ACHN (cell line): ENCODE measurements at places on chromosomes 13 and 19.

DNA sequence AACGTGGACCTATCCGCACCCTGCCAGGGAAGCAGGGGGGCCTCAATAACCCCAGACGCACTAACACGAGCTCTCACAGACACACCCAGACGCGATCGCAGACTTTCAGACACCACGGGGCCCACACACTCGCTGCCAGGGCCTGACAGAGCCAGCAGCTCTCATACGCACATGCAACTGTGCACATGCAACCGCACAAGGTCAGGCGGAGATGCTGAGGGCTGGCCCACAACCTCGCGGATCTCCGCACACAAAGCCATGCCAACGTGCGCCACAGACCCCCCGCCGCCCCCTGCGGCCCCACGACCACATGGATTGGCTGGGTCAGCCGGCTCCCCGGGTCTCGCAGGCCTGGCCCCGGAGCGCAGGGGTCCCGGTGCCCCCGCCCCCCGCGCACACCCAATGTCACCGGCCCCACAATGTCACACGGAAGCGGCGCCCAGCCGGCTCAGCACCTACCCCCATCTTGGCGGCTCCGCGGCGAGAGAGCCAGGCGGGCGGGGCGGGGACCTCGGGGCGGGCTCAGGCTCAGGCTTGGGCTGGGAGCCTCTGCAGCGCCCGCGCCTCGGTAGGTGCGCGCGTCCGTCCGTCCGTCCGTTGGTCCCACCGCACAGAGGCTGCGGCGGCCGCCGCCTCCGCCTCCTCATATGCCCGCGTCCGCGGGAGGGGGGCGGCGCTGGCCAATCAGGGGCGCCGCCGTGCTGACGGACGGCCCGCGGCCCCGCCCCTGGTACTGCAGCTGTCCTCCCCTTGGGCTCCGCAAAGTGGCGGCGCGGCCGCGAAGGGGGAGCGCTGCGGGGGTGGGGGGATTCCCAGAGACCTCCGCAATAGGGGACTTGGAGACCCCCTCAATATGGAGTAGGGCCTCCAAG, at the start of gene ATP1A3:
ATP1A3 (minus strand) TSS at position 619 of the 872 bp plus-strand sequence; CDS start at position 465, 154 bp downstream.
- DNase-seq, result peak; percentile 60

- DNase-seq, result no peak
These were observed 1.1 kb downstream of the VSTM2B start for GRCh38 chr19:29526730-29527499.

- DNase-seq, result no peak
These were observed 22.6 kb upstream of the SLAIN1 start for GRCh38 chr13:77674852-77675251.

DNA sequence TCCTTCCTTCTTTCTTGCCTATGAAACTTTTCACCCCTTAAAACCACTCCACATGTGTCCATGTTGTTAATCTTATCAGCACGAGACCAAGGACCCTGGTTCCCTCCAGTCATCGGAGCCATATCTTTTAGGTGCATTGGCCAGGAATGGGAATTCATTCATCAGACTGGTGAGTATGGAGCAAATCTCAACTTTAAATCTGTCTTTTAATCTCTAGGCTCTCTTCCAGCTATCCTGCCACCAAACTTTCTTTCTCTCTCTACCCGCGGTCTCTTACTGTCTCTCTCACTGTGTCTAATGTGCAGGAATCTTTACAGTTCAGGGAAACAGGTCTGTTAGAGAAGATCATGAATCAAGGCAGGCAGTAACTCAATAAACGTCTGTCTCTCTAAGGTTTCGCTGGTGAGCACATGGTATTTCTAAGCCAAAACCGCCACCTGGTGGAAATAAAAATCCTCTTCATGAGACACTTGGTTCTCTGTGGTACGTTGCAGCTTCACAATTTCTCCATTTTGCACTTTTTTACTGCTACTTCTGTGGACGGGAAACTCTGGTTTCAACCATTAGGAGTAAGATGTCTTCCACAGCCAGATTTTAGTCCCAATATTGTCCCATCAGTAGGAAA, 16.1 kb downstream of the LGALS16 start:
- DNase-seq, result peak; percentile 55

GRCh38 chr19:12944104-12944674, 1.5 kb upstream of the RAD23A start:
- DNase-seq, result no peak

- DNase-seq, result no peak
These were observed 96.7 kb downstream of the PCDH9 start for GRCh38 chr13:67133476-67133875.

DNA sequence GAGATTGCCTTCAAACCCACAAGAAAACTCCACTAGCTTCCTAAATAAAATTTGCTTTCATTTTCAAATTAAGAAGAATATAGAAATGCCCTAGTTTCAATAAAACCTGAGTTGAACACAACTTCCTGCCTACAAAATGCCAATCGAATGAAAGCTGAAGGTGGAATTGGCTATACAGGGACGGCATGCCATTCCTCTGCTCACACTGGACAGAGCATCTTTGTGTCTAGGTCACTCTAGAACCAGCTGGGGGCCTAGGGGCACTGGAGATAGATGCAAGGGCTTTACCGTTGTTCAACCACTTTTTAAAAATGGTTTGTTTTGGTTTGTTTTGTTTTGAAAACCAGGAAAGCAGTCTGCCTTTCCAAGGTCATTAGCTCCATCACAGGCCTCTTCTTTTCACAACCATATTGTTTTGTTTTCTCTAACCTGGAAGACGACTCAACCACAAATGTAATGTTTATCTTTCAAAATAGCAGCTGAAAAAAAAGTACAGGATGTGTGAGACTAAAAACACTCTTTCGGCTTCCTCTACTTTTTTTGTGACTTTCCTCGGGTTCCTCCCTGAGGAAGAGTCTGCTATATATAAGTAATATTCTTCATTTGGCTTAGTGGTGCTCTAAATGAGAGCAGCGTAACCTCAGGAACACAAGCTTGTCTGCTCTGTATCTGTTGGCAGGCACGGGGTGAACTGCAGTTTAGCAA, 11.9 kb upstream of the ITM2B start:
- no peak for DNase-seq

DNA sequence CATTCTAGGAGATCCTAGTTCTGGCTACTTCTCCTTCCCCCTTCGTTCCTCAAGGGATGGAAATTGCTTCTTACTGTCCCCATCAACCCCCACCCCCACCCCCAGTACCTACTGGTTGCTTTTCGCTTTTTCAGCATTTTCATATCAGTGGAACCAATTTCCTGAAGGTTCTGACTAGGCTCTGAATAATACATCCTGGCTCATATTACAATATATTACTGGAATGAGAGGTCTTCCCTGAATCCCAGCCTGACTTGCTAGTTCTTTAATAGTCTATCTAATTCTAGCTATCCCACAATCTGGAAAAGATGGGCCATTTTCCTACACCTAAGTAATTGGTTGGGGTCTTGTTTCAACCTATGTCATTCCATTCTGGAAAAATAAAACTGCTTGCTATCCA, 207.4 kb downstream of the COG6 start:
- DNase-seq, result no peak

DNA sequence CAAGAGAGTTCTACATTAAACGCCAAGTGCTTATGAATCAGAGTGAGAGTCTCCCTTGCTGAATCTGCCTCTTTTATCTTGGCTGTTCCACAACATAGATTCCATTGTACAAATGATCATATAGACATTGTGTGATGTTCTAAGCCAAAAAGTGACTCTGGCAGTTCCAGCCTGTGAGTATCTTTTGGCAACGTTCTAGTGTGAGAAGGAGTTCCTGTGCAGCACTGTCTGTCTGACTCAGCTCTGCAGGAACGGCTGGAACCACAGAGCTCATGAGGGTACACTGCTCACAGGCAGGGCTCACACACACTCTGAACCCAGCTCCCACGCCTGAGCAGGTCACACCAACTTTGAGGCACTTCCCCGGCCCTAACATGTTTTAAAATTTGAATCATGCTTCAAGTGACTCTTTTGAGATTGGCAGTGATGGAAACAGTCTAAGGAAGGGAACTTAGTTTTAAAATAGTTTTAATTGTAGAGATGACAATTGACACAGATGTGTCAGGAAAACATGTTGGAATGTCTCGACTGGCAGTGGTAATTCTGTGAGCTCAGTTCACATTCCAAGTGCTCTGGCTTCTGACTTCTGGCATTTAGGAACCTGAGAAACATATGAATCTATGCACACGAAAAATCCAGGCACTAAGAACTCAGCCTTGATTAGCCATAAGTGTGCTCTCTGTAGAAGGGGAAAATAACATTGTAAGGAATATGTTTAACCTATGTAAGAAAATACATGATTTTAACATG, 272.0 kb downstream of the UQCRFS1 start:
- DNase-seq, result no peak

DNA sequence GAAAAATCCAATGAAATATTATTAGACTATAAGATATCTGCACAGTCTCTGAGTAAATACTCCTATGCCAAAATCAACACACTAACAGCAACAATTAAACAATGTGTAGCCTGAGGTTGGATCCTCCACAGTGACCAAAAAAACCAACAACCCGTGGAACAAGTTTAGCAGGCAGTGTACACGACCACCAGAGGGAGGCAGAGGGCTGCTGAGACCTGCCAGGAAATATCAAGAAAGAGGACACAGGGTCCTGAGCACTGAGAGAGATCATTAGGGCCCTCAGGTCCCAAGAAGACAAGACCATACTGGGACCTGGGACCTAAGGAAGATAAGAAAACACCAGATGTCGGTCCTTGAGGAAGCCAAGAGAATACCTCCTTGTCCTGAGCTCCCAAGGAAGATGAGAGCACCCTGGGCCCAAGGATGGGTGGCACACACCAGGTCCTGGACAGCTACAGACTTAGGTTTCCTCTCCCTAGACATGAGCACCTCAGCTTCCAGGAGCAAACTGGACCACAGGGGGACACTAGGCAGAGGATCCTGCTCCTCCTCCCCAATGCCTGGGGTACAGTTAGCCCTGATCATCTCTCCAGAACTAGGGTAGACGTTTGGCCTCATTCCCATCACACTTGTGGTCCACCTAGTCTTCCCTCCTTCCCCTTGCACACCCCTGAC, 822 bp upstream of the ZNF274 start:
- peak; percentile 57 for DNase-seq

DNA sequence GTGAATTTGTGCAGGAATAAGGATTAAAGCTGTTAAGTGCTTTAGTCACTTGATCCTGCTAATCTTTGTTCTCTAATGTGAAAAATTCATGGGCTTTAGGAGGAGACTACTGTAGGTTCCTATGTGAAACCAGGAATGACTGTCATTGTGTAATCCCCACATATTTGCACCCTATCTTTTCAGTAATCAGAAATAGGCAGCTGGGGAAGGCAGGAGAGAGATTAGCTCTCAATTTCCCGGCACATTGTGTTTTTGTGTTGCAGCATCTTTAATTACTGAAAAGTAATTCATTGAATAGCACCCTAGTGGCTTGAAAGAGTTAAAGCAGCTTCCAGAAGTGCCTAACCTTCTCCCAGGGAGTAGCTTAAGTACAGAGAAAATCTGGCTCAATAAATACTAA, 282.9 kb downstream of the OLFM4 start:
- no peak for DNase-seq

DNA sequence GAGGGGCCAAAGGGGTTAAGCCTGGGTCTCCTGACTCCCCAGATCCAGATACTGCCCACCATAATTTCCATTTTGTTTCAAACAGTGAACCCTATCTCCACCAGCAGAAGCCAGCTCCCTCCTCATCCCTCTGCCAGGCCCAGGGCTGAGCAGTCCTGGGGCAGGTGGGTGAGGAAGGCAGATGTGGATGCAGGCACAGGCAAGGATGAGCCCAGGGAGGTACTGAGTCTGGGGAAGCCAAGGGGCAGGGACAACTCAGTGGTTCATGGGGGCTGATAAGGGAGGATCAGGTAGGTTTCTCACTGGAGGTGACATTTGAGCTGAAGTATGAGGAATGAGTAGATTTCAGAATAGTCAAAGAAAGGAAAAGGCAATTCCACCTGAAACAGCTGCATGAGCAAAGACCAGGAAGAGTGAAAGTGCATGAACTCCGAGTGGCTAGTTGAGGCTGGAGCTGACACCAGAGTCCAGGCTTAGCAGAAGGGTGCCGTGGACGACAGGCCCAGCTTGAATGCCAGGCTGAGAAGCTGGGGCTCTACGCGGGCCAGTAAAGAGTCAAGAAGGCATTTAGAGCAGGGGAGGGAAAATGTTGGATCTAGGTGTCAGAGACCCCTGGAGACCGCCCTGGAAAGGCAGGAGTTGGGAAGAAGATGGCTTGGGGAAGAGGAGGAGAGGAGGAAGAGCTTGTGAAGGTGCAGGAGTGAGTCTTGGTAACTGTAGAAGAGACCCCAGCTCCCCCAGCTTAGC, 10.3 kb downstream of the CIC start:
- DNase-seq, result no peak

DNA sequence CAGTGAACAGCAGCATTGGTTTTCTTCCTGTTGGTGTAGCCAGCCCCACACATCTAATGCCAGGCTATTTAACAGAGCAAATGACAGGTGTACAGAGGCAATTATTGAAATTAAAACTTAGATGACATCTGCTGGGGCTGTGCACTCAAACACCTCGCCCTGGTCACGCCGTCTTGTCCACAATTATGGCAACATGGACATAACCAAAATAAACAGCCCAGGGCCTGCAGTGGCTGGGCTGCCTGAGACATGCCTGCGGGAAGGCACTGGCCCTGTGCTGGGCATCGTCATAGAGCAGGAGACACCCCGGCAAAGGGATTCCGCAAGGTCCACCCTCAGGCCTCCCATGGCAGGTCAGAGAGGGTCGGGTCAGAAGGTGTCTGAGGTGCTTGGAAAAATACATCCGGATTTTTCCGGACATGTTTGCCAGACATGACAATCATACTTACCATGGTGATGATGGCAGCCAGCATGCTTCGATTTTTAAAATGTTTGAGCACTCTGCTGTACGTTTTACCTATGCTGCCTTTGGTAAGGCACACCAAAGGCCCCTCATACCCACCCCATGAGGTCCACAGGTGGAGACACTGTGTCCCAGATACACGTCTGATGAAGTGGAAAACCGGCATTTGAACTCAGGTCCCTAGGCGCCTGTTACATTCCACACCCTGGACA, 47.8 kb downstream of the TSHZ3 start:
- no peak for DNase-seq

DNA sequence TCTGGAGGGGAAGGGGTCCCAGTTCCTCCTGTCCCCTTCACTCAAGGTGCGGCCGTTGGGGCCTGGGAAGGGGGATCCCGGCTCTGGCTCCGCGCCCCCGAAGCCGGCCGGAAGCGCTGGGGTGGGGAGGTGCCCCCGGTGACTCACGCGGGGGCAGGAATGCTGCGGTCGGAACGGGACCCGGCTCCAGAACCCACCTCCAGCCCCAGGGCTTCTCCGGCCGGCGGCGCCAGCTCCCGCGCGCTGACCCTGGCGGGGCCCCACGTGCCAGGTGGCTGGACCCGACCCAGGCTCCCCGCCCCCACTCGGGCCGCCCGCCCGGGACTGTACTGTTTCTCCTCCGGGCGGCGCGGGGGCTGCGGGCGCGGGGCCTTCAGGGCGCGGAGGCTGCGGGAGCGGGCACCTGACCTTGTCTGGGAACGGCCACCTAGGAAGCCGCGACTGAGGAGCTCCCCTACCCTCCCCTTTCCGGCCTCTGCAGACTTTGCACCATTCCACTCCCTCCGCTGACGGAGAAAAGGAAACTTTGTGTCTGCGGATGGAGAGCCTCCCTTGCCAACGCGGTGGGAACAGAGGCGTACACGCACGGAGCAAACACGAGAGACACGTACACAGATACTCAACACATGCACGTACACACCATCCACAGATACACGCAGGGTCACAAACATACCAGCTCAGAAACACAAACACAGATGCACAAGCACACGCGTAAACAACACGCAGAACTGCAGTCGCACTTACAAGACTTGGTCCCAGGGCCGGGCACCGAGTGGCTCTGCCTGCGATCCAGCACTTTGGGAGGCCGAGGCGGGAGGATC, 7.2 kb downstream of the AXL start:
- peak; percentile 86 for DNase-seq
